Muscle of leg (tissue), 16 donors: ENCODE measurements at places on chromosomes 2 and 18.

DNA sequence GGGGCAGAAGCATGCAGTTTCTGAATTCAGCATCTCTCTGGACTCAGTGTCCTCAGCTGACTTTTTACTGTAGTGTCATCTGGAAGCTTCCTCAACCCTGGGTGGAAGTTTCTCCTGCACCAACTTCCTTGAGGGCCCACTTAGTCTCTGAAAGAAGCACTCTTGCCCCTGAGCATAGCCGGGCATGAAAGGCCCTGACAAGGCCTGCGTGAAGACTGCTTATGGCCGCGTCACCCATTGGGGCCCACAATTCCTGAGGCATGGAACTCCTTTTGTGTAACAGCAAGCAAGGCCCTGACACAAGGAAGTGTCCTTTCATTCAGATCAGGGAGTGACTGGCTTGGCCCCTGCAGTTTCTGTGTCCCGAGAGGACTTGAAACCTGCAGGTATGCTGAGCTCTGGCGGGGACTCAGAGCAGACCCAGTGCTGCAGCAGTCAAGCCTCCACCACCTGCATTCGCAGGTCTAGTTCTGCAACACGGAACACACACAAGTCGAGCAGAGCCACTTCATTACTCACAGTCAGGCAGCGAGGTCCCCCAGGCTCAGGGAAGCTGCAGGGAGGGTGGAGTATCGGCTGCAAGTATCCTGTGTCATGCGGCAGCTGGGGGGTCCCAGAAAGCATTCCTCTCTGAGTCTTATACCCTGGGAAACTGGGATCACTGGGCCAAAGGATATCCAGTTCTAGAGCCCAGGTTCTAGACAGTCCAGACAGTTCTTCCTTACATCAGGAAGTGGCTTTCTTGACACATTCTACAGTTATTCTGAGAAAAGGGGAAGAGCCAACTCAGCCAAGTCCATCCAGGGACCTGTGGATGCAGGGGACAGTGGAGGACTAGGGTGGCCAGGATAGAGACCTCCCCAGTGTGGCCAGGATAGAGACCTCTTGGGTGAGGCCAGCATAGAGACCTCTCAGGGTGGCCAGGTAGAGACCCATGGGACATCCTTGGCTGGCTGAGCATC lies 35.6 kb upstream of the PRLH start:
- DNase-seq: no peak

DNA sequence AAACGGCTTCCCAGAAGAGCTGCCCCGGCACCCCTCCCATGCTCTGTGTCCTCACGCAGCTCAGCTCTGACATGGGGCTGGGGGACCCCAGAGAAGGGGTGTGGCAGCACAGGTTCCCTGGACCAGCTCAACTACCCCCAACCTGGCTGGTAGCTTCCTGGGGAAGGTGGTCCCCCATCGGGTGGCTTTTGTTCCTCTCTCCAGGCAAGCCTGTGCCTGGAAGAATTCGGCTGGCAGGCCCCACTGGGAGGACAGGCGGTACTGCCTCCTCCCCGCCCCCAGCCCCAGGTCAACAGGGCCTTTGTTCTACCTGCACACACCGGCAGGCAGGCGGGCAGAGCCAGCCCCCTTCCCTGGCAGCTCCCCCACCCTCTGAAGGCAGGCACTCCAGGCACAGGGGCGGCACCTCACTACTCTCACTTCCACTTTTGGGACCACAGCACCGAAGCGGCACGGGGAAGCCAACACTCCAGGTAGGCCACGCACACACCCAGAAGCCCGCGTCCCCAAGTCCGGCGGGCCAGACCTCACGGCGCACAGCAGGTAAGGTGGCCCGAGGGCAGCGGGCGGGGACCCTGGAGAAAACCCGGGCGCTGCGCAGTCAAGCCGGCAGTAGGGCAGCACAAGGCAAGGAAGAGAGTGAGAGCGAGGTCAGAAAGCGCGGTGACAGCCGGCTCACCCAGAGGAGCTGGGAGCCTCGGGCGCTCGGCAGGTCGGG lies 1.3 kb downstream of the HS6ST1 start:
- DNase-seq: no peak

GRCh38 chr2:224971214-224971613 lies 71.1 kb downstream of the DOCK10 start:
- no peak for DNase-seq

GRCh38 chr2:161113693-161114575 lies 46.3 kb upstream of the TANK start:
- no peak for DNase-seq

- DNase-seq: no peak
Measured at GRCh38 chr2:168320267-168320666, 72.9 kb upstream of the STK39 start.

GRCh38 chr2:37458133-37458532 lies 113.7 kb downstream of the QPCT start:
- no peak for DNase-seq

DNA sequence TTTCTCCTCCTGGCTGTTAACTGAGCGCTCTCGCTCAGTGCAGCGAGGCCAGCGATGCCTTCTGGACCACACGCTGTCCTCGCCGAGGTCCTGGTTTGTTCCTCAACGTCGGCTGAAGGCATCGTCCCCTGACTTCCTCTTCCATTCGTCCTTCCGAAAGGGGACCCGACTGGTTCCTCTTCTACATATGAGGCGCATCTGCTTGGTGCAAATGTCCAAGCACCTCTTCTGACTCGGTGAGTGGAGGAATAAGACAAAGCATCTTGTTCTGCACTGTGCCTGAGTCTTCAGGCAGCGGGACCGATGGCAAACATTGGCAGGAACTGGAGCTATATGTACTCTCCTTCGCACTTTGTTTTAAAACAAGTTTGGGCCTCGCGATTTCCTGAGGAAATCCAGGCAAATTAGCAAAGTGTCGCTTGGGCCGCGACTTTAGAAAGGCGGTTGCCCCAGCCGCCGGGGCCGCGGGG lies 621 bp upstream of the KCNS3 start:
- peak; percentile 39 for DNase-seq

DNA sequence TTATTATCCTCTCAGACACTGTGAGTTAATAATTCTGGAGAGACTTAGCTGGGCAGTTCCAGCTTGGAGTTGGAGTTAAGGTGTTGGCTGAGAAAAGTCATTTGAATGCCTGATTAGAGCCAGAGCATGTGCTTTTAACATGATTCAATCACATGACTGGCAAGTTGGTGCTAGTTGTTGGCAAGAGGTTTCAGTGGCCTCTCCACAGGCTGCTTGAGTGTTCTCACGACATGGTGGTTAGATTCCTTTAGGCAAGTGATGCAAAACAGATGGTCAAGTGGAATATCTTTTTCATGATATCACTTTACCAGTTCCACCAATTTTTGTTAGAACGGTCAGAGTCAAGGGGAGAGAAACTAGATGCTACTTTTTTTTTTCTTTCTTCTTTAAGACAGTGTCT lies 262.7 kb upstream of the FN1 start:
- DNase-seq: no peak
